Activated CD4-positive, alpha-beta T cell treated with anti-CD3 and anti-CD28 coated beads, Interleukin-2, amount 50 U/mL, for 24 hours (primary cell): ENCODE measurements at places on chromosomes 2 and 18.

GRCh38 chr2:2102866-2103653 lies 228.0 kb downstream of the MYT1L start:
- DNase-seq = no peak

GRCh38 chr2:74548900-74549826 lies 4.6 kb downstream of the LOXL3 start:
- no peak for DNase-seq

- no peak for DNase-seq
Observed at GRCh38 chr18:41938445-41938844, 16.6 kb upstream of the PIK3C3 start.

- DNase-seq = no peak
Observed at GRCh38 chr2:168851674-168852320, 38.4 kb downstream of the SPC25 start.

DNA sequence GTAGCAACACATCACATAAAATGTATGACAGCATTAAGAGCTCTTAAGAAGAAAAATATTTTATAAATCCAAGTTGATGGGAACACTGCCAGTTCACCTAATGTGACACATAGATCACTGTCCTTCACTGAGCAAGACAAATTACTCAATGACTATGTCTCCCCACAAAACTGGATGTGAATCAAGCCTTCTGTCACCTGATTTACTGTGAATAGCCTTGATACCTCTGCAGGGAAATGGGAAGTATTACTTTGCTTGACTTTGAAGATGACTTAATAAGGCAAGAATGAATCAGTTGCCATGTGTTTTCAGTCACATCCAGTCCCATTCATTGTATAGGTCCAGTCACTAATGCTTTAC lies 94.6 kb downstream of the NYAP2 start:
- DNase-seq = no peak

GRCh38 chr18:48928787-48929186 lies 22.0 kb downstream of the SMAD7 start:
- peak; percentile 46 for DNase-seq

DNA sequence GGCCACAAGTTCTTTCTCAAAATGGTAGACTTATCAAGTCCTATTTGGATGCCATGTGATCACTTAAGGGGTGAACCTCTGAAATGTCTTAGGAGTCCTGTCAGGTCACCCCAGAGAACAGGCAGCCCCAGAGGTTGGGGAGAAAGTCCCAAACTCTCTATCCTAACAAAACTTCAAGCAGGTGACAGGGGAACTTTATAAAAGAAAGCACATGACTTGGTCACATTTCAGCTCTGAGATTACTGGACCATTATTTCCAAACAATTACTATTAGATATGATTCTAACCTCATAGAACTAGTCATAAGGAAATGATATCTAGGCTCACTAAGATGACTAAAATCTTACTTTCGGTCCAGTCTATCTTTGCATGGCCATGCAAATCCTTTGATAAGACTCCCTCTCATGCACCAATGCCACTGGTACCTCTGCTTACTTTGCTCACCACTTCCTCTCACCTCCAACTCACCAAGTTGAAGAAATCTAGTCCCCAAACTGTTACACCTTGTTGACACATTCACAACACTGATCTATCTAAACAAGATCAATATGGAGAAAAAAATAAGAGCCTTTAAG lies 107.0 kb downstream of the GALNT14 start:
- no peak for DNase-seq

DNA sequence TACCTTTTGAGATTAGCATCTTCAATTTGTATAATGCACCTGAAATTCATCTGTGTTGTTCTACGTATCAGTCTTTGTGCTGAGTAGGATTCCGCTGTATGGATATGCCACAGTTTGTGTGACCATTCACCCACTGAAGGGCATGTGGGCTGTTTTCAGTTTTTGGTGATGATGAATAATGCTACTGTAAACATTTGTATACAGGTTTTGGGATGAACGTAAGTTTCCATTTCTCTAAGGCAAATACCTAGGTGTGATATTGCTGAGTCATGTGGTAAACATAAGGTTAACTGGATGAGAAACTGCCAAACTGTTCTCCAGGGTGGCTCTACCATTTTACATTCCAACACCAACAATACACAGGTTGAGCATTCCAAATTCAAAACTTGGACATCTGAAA lies 35.1 kb downstream of the CABYR start:
- no peak for DNase-seq

- DNase-seq = no peak
Observed at GRCh38 chr2:11288431-11288830, 56.0 kb downstream of the ROCK2 start.

DNA sequence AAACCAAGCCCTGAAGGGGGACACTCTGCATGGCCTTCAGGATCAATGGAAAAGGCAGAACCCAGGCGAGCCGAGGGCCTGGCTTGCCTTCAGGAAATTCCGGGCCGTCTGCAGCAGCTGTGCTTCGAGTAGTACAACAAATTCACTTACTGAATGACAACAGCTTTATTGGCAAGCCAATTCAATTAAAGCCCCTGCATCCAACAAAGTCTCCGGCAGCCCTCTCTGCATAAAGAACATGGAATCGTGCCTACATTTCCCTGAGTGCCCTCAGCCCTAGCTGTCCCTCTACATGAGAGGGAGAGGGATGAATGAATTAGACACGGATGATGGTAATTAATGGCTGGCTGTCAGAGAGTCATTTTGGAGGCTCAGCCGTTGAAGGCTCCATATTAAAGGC lies 189.0 kb downstream of the BCL11A start:
- no peak for DNase-seq

DNA sequence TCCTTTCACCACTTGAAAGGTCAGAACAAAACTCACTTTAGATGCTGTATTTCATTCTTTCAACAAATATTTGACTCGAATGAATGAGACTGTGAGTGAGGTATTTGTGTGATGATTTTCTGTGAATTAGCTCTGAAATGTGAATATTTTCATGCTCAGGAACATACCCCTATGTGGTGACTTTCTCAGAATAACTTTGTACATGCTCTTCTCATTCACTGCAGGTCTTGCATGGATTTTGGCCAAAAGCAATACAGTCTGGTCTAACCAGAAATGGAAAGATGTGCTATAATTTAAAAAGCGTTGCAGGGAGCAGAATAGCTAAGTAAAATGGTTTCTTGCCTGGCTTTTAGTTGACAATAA lies 75.5 kb downstream of the MYCN start:
- no peak for DNase-seq

GRCh38 chr2:212173756-212174510 lies 364.7 kb downstream of the ERBB4 start:
- DNase-seq = no peak

DNA sequence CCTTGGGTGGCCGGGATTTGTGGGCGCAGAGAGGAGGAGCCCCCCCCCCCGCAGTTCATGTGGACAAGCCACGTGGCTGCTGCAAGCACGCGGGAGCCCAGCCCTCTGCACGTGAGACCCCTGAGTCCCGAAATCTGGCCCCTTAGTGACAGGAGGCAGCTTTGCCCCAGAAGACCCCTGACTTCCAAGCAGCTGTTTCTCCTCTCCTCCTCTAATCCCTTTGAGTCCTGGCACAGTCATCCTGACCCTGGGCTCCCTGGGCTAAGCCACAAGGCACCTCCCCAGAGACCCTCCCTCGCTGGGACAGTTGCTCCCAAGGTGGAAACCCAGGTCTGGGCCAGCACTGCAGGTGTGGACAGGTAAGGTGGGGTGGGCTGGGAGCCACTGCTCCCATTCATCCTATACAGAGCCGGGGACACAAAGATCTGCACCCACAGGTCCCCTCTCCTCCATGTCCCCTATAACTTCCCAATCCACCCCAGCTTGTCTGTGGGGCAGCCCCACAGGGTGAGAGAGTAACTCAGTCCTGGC lies 923 bp downstream of the TEKT4 start:
- DNase-seq = no peak

DNA sequence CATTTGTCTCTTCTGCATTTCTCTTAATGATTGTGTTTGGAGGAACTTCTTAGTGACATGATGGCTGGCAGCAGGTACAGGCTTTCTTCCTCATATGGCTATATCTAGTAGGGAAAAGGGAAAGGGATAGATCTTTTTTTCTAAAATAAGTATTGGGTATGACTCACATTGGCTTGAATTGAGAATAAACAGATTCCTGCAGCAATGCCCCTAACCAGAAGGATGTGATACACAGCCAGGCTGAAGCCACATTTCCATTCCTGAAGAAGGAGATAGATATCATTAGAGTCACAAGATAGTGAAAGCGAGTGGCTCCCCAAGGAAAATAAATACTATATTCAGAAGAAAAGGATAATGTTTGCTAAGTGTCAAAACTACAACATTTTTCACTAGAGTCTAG lies 61.1 kb downstream of the VWC2L start:
- DNase-seq = no peak

- no peak for DNase-seq
Observed at GRCh38 chr18:12384261-12384660, 7.2 kb upstream of the AFG3L2 start.

- DNase-seq = no peak
Observed at GRCh38 chr18:79790996-79791972, 6.5 kb upstream of the KCNG2 start.

GRCh38 chr18:34929336-34929780 lies 111.9 kb upstream of the MAPRE2 start:
- no peak for DNase-seq

DNA sequence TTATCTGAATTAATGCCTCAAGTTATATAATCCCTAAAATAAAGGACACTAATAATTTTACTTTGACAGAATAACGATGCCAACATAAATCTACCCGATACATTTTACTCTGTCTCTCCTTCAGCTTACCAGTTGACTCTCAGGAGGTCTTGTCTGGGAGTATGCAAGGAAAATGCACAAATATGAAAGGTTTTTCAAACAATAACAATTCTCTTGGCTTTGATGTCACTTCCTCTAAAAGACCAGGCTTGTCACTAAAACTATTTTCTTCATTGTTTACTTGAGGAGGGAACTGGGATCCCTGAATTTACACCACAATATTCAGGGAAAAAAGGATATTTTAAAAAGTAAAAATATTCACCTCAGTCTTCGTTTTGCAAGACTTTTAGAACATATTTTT lies 97.2 kb downstream of the SOS1 start:
- no peak for DNase-seq

GRCh38 chr2:163515836-163516235 lies 220.0 kb downstream of the FIGN start:
- DNase-seq = no peak

DNA sequence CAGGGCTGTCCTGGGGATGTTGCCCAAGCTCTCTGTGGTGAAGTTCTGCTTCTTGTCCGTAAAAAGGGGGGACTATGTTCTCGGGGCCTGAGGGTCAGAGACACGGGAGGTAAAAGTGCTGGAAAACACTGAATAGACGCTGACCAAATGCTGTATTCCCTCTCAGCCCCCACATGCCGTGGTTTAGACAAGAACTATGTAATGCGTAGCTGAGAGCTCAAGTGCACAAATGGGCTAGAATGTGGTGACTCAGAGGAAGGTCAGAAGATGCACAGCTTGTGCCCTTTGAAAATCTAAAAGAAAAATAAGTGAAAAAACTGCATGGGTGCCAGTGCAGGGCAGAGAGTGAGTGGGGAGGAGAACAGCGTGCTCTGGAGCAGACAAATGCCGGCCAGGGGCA lies 80.3 kb upstream of the MAP4K4 start:
- no peak for DNase-seq

DNA sequence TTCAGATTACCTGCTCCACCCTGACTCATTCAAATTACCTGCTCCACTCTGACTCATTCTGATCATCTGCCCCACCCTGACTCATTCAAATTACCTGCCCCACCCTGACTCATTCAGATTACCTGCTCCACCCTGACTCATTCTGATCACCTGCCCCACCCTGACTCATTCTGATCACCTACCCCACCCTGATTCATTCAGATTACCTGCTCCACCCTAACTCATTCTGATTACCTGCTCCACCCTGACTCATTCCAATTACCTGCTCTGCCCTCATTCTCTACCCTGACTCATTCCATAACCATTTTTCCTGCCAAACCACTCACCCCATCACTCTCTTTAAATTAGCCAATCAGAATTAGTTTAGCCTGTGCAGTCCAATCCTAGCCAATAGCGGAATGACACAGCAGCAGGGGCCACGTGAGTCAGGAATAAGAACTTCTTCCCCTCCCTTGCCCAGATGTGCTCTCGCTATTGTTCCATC lies 26.2 kb downstream of the CFAP53 start:
- no peak for DNase-seq

DNA sequence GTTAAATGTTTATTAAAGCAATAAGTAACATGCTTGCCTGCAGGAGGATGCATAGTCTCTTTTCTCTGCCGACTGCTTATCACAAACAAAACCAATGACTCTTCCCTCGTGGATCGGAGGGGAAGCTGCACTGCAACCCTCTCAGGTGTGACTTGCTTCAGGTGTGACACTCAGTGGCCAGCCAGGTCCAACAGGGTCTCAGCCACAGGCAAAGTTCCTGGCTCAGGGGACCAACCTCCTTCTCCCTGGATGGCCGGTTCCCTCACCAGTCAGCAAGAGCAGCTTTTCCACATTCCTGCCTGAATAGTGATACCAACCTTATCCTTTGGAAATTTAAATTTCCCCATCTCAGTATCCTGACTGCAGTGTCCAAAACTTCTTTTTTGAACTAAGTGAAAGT lies 383.5 kb downstream of the CMPK2 start:
- no peak for DNase-seq

- no peak for DNase-seq
Observed at GRCh38 chr2:375270-375955, 87.5 kb upstream of the ALKAL2 start.

- DNase-seq = no peak
Observed at GRCh38 chr2:112728029-112728362, 7.2 kb downstream of the NT5DC4 start.

DNA sequence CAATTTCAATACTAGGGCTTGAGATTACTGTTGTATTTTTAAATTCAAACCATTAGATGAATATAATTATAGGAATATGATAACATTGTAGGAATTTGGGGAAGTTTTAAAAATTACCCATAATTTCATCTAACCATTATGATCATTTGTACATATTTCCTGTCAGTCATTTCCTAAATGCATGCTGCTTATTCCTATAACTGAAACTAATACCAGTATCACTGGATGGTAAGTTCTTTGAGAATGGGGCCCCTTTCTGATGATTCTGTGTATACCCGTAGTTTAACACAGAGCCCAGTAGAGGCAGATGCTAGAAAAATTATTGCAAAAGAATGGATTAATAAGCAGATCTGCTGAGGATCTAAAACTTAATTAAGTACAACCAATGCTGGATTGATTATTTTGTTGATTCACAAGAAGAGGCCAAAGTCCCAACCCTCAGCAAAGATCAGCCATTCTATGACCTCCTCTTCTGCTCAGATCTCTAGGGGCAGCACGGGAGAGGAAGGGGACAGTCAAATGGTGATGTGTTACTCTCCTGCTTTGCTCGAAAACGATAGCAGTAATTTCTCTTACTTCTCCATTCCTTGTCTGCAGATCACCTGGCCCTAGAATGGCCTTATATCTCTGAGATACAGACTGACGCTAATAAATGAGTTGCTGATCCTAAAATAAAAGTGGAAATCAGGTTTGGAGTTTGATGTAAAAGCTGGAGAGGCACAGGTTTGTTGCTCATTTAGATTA lies 69.5 kb upstream of the PELI1 start:
- DNase-seq = no peak
